Activated naive CD4-positive, alpha-beta T cell (primary cell): ENCODE measurements at places on chromosomes 6 and 20.

GRCh38 chr6:47375426-47375825, 65.7 kb upstream of the TNFRSF21 start:
- DNase-seq: no peak

GRCh38 chr6:166055801-166056200, 111.8 kb downstream of the TBXT start:
- no peak for DNase-seq

- no peak for DNase-seq
These were observed 1.3 kb upstream of the LIME1 start for GRCh38 chr20:63734946-63735858.

GRCh38 chr6:46254331-46254730, 83.6 kb upstream of the ENPP5 start:
- no peak for DNase-seq

GRCh38 chr6:157099912-157100593, 223.3 kb downstream of the TMEM242 start:
- DNase-seq: peak; percentile 1

- no peak for DNase-seq
These were observed 15.3 kb upstream of the COL12A1 start for GRCh38 chr6:75221116-75221515.

DNA sequence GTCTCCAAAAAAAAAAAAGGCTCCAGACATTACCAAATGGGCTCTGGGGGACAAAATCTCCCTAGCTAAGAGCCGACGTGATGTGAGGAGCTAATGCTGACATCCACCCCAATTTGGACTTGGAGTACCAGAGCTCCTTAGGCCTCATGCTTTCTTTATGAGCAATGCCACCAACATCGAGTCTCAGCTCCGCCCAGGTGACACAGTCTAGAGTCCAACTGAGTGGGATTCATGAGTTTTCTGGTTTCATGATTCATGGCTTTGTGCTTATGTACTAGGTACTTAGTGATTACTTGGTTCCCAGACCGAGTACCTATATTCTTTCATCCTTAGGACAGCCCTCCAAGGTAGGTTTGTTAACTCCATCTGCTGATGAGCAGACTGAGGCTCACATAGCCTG, 4.4 kb downstream of the ANKRD60 start:
- no peak for DNase-seq

- no peak for DNase-seq
These were observed 157.2 kb upstream of the CARMIL1 start for GRCh38 chr6:25122001-25122400.

DNA sequence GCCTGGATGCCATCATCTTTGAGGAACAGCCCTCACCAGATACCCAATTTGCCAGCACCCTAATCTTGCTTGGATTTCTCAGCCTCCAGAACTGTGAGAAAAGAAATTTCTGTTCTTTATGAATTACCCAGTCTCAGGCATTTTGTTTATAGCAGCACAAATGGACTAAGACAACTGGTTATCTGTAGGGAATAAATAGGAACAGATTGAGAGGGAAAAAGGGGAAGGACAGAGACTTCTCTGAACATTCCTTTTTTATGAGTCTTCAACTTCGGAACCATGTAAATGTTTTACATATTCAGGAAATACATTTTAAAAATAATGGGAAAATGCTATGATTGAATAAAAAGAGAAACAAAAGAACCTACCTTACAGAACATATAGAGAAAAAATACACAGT, 20.9 kb downstream of the KCTD20 start:
- no peak for DNase-seq

DNA sequence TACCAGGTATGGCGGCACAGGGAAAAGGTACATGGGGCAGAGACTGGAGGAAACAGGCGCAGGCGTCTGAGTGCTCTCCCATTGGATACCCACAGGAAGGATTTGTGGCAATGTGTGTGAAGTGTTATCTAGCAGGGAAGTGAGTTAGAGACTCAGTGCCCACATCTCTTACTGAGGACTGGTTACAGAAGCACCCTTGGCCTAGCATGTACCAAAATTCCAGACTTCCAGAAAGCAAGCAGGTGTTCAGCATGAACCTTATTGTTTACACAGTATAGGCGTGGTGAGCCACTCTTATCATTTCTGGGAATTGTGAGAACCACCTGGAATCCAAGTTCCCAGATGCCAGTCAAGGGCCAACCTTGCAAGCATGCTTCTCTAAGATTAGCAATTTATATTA, 14.2 kb downstream of the MANBAL start:
- no peak for DNase-seq

DNA sequence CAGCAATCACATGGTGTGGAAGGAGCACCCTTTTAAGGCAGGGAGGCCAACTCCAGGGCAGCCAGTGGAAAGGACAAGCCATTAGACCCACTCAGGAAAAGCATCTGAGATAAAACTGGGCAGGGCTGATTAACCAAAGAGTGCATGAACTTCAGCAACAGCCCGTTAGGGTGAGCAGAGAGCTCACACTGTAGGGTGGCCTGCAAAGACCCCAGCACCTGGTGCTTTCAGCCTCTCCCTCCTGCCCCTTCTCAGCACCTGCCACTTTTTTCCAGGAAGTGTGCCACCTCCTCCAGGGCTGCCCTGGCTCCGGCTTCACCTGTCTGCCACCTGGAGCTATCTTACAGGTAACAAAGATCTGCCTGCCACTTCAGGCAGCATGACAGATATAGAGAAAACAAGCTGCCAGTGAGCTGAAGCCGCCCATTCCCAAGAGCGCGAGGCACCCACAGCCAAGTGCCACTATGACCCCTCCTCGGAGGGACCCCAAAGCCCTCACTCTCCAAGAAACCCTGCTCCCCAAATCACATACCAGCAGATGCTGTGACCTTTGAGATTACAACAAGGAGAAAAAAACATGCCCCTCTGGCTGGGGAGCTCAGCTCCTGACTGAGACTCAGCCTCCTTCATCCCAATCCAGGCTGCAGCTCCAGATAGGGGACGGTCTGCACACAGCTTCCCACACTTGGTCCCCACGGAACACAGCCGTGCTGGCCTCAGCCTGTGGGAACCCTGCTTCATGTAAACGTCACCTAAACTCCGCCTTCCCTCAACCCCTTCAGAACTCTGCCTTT, 71.2 kb downstream of the ABHD12 start:
- no peak for DNase-seq

GRCh38 chr6:51619042-51619799, 468.2 kb downstream of the PKHD1 start:
- no peak for DNase-seq
